Epithelial cell of umbilical artery (primary cell): ENCODE measurements at places on chromosomes 12 and 14. TPM values are rescaled to one million over a fixed set of nuclear protein-coding genes. Genes with fewer than 3 reads are reported as not detected.

VDR gene
- under 0.01 and 0.30 TPM in 2 replicates for total RNA-seq

CAPZA3 gene
- not detected in 2 replicates for total RNA-seq

PPFIA2 gene
- 0.32 TPM in 1 of 2 replicates, not detected in the other for total RNA-seq

TMEM132D gene
- total RNA-seq = not detected in 2 replicates

TMEM253 gene
- not detected in 2 replicates for total RNA-seq

SIX6 gene
- total RNA-seq = not detected in 2 replicates

MIPOL1 gene
- 30.2 and 36.0 TPM in 2 replicates for total RNA-seq

PRR13 gene
- total RNA-seq = 20.4 and 20.8 TPM in 2 replicates

TRIM9 gene
- under 0.01 TPM in 1 of 2 replicates, not detected in the other for total RNA-seq

PABPN1 gene
- total RNA-seq = 89.3 and 89.7 TPM in 2 replicates

NXPH4 gene
- total RNA-seq = not detected in 2 replicates

LRP6 gene
- total RNA-seq = 45.8 and 71.0 TPM in 2 replicates
